Activated CD4-positive, alpha-beta T cell treated with anti-CD3 and anti-CD28 coated beads, Interleukin-2, amount 50 U/mL, for 4 hours (primary cell): ENCODE measurements at places on chromosomes 1 and 21.

- no peak for DNase-seq
These were observed 12.1 kb downstream of the TRIM46 start for GRCh38 chr1:155185783-155186066.

- no peak for DNase-seq
These were observed 48.9 kb upstream of the GADD45A start for GRCh38 chr1:67636146-67636545.

DNA sequence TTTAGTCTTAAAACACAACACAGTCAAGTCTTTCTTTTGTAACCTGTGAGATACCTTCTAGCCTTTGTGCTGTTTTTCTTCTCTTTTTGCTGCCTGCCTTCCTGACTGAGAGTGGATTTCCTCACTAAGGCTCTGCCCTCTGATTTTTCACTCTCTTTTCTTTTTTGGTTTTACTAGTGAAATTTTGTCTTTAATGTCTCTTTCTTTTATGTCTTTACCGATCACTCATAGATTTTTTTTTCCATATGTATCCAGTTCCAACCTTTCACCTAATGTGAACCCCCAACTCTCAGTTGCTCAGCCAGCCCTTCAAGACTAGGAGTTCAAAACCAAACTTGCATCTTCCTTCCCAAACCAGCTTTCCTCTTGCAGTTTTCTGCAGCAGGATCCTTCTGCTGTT lies 6.5 kb downstream of the LGALS8 start:
- no peak for DNase-seq

GRCh38 chr1:29630756-29631155 lies 394.4 kb downstream of the PTPRU start:
- no peak for DNase-seq

- DNase-seq: no peak
These were observed 766 bp upstream of the FAM131C start for GRCh38 chr1:16074217-16074616.
